Fibroblast of the aortic adventitia (primary cell): ENCODE measurements at places on chromosomes 2 and 18.

DNA sequence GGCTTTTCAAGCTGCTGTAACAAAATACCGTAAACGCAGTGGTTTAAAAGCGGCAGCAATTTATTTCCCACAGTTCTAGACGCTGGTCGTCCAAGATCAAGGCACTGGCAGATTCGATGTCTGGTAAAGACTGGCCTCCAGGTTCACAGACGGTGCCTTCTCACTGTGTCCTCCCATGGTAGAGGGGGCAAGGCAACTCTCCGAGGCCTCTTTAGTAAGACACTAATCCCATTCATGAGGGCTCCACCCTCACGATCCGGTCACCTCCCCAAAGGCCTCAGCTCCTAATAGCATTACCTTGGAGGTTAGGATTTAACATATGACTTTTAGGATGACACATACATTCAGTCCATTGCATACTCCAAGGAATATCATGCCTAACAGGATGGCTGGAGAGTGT, 117.2 kb downstream of the SH3RF3 start:
- no peak for DNase-seq

GRCh38 chr2:133026536-133027177, 356.7 kb upstream of the LYPD1 start:
- DNase-seq = peak; percentile 22

DNA sequence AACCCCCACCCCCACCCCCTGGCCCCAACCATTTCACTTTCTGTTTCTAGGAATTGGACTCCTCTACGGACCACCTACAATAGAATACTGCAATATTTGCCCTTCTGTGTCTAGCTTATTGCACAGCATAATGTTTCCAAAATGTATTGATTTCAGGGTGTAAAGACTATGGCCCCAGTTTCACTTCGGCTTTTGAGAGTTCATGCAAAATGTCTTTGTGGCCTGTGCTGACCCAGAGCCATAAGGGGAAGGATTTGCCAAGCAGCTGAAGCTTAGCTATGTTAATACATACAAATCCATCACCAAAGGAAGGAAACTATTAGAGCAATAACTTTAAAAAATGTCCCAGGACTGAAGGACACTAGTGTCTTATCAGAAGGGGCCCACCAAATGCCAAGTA, 11.2 kb upstream of the ATP9B start:
- no peak for DNase-seq

DNA sequence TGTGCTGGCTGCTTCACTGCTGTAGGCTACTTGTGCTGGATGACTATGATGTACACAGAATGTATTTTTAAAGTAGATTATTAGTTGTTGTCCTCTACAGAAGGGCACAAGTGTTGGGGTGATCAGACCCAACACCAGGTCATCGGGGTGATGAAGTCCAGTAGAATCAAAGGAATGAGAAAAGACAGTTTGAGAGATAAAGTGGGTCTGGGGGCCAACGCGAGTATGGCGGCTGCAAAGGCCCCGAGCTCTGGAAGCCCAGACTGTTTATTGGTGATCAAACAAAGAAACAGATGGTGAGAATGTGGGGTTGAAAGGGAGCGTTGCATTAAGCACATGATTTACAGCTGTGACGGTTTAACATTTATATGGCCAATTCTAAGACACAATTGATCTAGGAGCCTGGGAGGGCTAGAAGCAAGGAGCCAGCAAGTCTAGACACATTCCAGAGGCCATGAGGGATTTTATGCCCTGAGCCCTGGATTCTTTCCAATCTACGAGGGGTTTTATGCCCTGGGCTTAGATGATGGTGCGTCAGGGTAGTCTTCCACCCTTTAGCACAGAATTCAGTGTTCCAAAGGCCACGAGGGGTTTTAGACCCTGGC, 153.5 kb downstream of the AGPS start:
- no peak for DNase-seq

DNA sequence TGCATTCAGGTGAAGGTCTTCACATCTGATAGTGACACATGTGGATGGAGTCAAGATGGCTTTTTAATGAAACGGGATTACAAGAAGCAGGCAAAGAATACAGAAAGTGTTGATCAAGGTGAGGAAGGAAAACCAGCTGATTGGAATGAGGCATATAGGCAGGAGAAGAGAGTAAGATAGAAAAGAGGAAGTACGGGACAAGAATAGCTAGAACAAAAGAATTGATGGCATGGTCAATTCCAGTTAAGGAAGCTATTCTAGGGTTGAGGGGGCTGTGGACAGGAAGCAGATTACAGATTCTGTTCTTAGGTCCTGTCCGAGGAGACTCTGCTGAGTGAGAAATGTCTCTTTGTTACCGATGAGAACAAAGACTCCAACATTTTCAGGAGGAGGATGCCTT, 13.2 kb upstream of the NCK2 start:
- no peak for DNase-seq

GRCh38 chr2:109601783-109602182, 12.0 kb downstream of the SEPTIN10 start:
- no peak for DNase-seq

GRCh38 chr2:217804338-217804737, 198.5 kb downstream of the TNS1 start:
- no peak for DNase-seq

DNA sequence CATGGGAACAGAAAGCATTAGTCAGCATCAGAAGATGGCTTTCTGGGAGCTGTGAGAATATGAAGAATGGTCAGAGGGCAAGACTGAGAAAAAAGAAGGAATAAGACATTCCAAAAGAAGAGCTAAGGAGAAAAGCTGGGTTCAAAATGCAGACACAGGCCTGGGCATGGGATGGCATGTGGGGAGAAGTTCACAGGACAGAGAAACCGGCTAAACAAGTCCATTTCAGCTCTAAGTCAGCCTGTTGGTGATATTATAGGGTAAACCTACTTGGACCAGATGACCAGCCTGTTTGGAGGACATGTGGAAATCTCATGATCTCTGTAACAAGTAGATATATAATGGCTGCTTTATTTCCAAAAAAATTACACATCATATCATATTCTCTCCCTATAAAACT, 91.7 kb upstream of the MEIS1 start:
- DNase-seq = no peak

DNA sequence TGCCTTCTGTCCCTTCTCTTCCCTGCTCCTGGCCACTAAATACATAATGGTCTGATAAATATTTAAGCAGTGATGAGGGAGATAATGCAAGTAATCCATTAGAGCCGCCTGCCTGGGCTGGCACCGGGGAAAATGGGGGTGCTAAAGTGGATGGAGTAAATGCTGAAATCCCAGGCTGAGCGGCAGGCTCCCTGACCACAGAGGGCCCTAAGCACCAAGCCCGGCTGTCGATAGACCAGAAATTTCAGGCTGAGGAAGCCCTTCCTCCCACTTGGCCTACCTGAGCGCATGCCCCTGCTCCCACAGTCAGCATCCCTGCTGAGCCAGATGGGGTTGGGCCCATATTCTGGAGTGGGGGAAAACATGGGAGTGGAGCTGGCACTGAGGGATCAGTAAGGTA, 197.5 kb upstream of the SKOR2 start:
- no peak for DNase-seq

DNA sequence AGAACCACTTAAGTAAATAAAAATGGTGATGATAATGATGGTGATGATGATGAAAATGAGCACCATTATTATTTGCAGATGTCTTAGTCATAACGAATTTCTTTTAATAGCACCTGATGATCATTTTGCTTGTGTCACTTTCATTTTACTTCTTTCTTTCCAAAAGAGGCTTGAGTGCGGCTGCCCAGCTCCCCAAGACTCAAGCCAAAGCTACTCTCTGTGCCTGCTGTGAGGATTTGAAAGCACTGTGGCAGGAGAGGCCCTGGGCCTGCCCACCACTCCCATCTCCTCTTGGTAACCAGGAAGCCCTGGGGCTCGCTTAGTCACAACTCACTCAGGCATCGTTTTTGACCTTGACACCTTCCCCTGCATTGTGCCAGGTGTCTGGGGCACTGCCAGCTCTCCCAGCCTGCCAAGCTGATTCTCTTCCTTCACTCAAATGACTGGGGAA, 41.2 kb downstream of the RPL37A start:
- no peak for DNase-seq

DNA sequence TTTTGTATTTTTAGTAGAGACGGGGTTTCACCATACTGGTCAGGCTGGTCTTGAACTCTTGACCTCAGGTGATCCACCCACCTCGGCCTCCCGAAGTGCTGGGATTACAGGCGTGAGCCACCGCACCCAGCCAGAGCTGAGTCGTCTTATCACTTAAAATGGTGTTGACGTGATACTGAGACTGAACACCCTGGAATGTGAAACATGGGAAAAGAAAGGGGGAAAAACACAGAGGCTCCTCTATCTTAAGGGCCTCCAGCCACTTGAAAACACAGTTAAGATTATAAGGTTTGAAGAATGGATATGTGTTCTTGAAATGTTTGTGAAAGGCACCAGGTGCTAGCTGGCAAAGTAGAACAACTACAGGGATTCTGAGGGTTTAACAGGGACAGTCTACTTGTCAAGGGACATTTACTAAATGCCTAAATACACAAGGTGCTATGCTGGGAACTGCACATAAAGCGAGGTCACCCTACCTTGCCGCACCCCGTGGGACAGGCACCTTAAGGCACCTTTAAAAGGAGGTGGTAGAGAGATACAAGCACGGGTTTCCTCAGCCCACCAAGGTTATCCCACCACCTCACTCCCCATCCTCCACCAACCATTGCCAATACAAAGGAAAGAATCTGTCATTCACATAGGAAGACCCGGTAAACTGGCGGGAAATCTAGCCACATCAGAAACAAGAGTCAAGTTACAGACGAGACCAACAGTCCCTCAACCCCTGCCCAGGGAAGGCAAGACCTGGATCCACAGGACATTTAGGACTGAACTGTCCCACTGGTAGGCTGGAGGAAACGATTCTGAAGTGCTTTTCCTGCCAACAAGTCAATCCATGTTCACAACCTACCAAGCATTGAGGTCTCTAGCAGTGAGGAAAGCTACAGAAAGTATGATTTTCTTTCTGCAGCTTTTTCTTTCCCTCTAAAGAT, 43.4 kb downstream of the STK39 start:
- no peak for DNase-seq

DNA sequence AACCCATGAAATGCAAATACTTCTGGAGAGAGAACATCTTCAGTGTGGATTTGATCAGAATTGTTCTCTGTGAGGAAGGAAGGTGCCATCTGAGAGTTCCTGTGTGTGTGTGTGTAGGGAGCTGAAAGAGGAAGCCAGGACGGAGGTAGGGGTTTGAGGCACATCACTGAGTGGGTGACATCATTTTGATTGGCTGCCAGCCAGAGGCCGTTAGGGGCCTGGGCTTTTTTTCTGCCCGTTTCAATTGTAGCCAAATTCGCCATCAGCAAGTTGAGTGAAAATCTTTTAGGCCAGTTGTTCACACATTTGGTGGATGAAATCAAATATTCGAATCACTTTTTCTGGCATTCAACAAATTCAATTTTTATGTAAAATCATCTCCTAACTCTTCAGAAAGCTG, 48.9 kb downstream of the TSN start:
- no peak for DNase-seq

- DNase-seq = peak; percentile 34
Observed at GRCh38 chr2:6865346-6866274, at the start of gene CMPK2. CMPK2 (minus strand) TSS chr2:6865907; CDS start chr2:6865696, 211 bp downstream.

- DNase-seq = no peak
Observed at GRCh38 chr2:207260947-207261346, 95.2 kb upstream of the KLF7 start.

DNA sequence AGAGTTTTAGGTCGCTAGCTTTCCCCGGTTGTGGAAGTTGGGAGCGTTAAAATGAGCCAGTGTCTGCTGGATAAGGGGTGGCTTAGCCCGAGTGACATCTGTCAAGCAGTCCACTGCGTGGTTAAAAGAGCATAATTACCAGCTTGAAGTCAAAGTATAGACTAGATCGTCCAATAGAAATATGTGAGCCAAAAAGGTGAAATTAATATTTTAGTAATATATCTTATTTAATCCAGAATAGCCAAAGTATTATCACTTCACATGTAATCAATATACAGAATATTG, 654 bp downstream of the COMMD1 start:
- DNase-seq = no peak

DNA sequence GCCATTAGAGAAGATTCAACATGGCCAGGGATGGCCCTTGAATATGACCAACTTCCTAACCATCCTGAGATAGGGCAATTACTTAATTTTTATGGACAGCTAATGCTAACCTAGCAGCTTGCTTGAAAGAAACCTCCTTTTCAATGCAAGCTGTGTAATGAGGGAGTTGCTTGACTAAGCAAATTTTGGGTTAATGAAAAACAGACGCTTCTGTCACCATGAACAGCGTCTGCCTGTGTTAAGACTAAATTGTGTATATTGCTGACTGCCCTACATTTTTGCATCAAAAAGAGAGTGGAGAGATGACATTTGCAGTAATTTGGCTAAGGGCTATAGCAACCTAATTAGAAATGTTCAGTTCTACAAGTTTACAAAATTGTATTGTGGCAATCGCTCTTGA, 319.2 kb upstream of the LRATD1 start:
- DNase-seq = no peak

GRCh38 chr2:38528008-38528442, 74.7 kb downstream of the HNRNPLL start:
- DNase-seq = peak; percentile 58

DNA sequence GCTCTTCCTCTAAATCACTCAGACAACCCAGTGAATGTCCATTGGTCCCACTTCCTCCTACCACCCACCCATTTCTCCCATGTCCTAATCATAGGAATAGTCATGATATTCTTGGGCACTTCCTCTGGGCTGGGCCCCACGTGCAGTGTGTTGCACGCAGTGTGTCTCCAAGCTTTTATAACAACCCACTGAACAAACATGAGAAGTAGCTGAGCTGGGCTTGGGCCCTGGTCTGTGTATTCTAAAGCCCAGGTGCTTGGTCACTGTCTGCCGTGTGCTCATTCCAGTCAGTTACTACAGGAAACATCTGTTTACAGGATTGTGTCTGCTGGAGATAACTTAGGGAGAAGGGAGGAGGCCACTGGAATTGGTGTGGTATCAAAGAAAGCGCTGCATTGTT, 64.2 kb upstream of the THOC1 start:
- DNase-seq = no peak

- DNase-seq = no peak
Observed at GRCh38 chr18:31261792-31262582, 56.0 kb upstream of the DSG1 start.

DNA sequence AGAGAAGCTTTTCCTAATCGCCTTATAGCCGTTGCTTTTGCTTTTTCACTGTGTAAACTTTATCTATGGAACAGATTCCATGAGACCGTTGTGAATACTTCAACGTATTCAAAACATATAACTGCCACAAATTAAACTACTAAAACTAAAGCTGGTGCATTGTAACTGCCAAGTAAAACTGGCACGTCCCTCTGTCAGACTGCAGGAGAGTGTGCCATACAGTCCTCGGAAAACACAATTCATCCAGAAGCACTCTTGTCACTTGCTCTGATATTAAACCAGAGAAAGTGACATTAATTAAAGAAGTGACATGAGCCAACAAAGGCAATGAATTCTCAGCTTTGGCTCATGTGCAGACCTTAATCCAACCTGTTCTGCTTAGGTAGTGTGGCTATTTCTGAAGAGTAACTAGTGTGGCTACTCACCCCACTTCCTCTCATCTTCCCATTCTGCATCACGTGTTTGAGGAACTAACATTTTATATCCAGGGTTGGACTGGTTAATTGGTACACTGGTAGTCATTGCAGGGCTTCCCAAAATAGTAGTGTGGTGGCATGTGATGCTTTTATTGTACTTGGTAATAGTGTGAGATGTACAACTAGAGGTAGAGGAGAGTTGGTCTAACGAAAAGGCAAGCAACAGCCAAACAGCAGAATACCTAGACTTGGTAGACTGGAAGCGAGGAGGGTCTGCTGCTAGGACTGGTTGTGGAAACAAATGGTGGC, 9.7 kb downstream of the VRK2 start:
- DNase-seq = no peak
